ENCODE measurements at places on chromosomes 4 and X.
A peak's percentile ranks its signal among the peaks of the same experiment; 100 is the strongest.

DNA sequence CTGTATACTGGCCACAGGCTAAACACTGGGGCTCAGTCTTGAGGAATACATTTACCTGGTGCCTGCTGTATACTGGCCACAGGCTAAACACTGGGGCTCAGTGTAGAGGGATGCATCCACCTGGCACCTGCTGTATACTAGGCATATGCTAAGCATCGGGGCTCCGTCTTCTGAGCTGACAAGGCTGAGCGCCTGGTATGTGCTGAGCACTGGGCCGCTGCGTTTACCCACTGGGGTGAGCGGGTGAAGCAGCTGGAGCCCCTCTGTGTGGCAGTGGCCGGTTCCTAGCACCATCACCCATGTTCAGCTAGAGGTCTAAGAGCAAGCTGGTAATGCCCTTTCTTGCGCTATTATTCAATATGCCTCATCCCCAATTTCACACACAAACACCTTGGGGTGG, 93.4 kb downstream of the ADRA2C start:
- no peak for DNase-seq

- DNase-seq = no peak
These were observed 7.4 kb downstream of the ADRA2C start for GRCh38 chr4:3773552-3774001.

- peak; percentile 55 for DNase-seq
These were observed 72.9 kb downstream of the WDR19 start for GRCh38 chr4:39255266-39255665.

DNA sequence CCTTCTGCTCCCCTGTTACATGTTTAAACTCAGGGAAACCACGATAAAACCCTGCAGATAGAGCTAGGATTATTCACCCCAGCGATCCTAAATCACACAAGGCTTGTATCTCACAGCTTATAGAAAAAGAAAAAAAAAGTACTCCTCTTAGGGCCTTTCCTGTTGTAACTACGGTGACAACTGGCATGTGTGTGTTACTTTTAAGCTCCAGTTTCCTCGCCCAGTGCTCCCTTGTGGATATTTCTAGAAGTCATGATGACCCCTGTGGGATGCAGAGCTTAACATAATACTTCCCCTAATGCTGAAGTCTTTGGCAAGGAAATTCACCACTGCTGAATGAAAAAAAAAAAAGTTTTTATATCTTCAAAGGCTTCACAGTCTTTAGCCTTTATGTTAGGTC, 114.7 kb downstream of the NWD2 start:
- no peak for DNase-seq

DNA sequence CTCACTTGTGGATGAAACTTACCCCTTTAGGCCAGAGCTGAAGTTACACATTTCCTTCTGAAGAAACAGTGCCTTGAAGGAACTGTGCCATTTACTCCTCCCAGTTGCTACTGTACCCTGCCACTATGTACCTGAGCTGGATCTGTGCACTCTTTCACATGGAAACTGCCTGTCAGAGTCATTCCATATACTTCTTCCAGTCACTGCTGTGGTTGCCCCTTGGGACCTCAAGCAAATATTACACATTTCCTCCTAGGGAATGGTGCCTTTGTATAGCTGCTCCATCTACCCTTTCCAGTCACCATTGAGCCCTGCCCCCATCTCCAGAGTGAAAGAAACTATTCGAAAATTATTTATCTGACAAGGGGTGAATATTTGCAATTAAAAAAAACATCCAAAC, 1328.3 kb downstream of the TECRL start:
- DNase-seq = no peak

- peak; percentile 55 for DNase-seq
These were observed 24.9 kb upstream of the RNF150 start for GRCh38 chr4:141158219-141158618.

- peak; percentile 11 for DNase-seq
These were observed 15.7 kb downstream of the JADE1 start for GRCh38 chr4:128825226-128825625.

DNA sequence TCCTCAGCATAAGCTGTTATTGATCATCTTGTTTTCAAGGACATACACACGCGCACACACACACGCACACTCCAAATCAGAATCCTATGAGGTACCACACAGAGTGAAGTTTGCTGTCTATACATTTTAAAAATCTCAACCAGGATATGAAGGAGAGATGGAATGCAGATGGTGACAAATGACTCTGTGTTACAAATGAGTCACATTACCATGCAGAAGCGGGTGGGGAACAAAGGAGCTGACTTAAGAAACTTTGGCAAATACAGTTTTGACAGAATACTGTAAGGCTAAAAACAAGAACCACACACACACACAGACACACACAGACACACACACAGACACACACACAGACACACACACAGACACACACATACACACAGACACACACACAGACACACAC, 81.7 kb downstream of the RELL1 start:
- DNase-seq = peak; percentile 33

GRCh38 chrX:71618303-71618721, at the start of gene CXCR3:
Gene CXCR3, minus strand, starts transcription at chrX:71618511. Its CDS starts 62 bp downstream, at chrX:71618449.
- DNase-seq = peak; percentile 54

- DNase-seq = peak; percentile 81
These were observed 855 bp downstream of the KLF3 start for GRCh38 chr4:38664706-38665401.

- no peak for DNase-seq
These were observed 65.4 kb downstream of the ANKRD17 start for GRCh38 chr4:73193155-73193554.

GRCh38 chrX:66680451-66680850, 41.6 kb upstream of the EDA2R start:
- no peak for DNase-seq

GRCh38 chr4:44446801-44447562, 1.6 kb downstream of the KCTD8 start:
- DNase-seq = peak; percentile 7

- peak; percentile 3 for DNase-seq
These were observed 684.9 kb downstream of the TRAM1L1 start for GRCh38 chr4:116400480-116400879.

DNA sequence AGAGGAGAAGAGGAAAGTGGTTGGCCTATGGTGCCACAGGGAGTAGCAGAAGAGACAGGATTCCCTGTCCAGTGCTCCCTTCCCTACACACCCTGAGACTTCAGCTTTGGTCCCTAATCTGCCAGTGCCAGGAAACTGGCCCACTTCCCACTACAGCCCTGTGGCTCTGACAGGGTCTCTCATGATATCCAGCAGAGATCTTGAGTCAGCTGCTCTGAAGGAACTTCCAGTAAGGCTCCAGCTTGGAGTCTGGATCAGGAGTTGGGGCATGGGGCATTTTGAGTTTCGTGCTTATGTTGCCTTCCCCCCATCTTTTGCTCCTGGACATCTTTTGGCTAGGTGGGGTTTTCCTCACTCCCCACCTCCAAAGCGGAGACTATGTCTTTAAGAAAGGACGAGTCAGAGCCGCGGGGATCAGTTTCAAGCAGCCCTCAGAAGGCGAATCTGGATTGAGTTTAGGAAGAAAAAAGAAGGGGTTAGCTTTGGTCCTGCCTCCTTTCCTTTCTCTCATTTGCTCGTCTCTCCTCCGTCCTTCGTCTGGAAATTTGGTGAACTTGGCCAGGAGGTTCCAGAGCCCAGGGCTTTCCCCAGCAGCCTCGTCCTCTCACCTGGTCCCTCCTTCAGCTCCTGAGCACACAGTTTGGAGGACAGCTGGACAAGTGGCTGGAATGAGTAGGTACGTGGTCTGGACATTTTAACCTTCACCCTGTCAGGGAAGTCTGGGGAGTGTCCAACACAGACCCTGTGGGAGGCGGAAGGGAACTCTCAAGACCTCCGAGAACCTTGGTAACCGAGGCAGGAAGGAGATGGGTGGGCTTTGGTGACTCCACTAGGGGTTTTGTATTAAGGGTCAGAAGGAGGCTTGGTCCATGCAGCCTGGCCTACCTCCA, 104.4 kb downstream of the RTL5 start:
- no peak for DNase-seq

DNA sequence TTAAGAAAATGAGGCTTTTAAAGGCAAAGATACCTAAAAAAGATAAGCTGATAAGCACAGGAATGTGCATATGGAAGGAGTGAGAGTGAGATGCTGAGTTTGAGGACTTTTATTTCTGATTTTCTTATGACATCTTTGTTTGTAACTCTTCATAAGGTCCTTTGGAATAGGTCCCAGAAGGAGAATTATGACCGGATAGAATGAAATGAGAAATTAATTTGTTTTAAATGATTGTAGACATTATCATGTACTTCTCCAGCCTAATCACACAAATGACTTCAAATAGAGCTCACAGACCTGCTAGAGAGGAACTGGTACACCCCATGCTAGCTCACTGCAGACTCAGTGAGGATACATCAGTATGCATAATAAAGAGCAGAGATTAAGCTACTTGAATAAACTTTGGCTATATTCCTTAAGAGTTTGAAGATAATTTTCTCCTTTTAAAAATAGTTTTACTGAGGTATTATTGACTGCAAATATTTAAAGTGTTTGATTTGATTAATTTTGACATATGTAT, 5.6 kb downstream of the GK2 start:
- DNase-seq = no peak

DNA sequence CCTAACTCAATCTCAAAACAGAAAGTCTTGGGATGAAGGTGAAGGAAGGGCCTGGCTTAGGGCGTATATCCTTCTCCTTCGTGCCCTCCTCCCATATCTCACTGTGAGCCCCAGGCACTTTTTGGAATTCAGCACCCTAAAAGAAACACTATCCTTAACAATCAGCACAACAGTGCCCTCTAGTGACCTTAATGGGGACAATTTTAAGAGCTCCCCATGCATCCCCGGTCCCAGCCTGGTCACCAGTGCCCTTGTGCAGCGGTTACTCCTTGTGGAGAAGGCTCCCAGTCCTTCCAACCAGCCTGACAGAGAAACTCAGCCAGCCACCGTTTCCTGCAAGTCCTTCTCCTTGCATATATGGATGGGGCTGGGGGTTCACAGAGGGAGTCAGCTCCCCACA, 4.2 kb downstream of the PAK3 start:
- peak; percentile 60 for DNase-seq

DNA sequence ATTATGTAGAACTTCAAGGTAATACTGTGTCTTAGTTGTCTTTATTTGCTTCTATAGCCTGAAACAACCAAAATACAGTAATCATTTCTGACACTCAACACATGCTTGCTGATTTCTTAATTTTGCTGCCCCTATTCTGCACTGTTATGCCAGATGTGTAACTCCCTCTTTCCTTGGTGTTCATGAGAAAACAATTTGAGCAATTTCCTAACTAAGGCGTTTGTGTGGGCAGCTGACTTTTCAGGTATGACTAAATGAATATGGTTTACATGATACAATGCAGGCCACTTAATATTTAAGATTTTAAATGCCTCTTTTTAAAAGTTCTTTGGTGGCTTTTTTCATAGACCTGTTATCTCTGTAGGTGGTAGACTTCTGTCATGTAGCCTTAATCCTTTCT, 46.1 kb upstream of the CENPE start:
- DNase-seq = no peak
